Left cardiac atrium (tissue), 4 donors: ENCODE measurements at places on chromosomes 12 and 14. TPM values are rescaled to one million over a fixed set of nuclear protein-coding genes. Genes with fewer than 3 reads are reported as not detected.

Gene CDCA3
- 0.82 TPM for total RNA-seq

Gene PLEK2
- 0.76 TPM for total RNA-seq

Gene ANO4
- total RNA-seq: 0.71 TPM

Gene B4GALNT3
- total RNA-seq: 22.1 TPM

Gene LGR5
- 0.10 TPM for total RNA-seq

Gene GPRC5D
- not detected for total RNA-seq

Gene SRRM4
- 0.21 TPM for total RNA-seq

Gene GLT8D2
- 12.8 TPM for total RNA-seq
